ENCODE measurements at places on chromosomes 12 and 14.
A peak's percentile ranks its signal among the peaks of the same experiment; 100 is the strongest.

GRCh38 chr14:104820669-104821228 lies 19.8 kb downstream of the ZBTB42 start:
- DNase-seq = peak; percentile 28

DNA sequence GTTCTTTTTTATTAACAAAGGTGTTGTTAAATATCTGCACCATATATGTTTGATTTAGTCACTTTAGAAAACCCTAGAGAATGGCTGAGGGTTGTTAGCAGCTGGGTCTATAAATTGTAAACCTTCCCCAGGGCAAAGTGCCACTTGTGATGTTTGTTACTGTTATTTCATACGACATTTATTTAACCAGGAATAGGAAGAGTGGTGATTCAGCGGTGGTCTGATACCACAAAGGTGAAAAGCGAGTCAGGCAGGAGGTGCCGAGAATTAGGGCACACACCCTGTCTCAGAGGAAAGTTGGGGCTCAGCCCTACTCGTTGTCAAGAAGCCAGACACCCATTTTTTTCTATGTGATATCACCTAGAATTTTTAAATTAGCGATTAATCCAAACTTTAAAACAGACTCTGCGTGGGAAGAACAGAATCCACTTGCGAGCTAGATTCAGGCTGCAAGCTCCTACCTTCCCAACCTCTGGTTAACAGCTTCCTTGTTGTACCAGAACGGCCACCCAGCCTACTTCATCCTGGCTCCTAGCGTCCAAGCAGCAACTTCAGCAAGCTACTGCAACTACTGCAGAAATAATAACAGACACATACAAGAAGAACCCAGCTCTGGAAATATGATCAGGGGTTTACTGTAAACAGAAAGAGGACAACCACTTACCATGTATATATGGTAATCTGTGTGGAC lies 126.7 kb downstream of the TMEM132D start:
- DNase-seq = no peak

DNA sequence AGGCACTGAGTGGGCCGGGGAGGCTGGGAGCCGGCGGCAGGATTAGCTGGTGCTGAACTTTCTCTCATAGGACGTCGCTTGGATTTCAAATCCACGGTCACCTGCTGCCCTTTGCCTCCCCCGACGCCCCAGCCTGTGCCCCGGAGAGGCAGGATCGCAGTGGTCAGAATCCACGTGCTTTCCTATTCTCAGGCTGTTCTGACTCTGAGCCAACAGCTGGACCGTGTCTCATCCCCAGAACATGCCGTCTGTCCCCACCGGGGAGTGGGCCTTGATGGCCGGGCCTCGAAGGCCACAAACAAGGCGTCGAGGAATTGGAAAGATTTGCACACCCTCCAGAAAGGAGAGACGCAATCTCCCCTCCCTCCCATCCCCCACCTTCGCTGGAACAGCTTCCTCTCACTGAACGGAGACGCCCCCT lies 18.5 kb upstream of the MLXIP start:
- DNase-seq = no peak

DNA sequence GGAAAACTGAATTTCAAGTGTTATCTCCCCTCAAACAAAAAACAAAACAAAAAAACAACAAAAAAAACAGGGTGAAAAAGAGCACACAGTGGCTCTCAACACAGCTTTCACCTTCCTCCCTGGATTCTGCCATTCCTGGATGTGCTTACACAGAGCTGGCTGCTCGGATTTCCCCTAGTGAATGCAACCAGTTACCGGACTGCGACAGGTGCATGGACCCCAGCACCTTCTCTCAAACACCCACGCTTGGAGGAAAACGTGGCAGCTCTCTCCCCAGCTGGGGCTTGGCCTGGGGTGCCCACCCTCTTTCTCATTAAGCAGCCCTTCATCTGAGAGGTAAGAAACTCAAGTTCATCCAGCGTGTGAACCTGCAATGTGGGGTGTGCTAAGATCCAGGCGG lies 33.5 kb upstream of the DICER1 start:
- DNase-seq = no peak

GRCh38 chr12:90826036-90826435 lies 128.9 kb downstream of the CCER1 start:
- DNase-seq = no peak

All from fibroblast of skin of left quadriceps (primary cell).